ENCODE measurements at places on chromosomes 12 and 14.

DNA sequence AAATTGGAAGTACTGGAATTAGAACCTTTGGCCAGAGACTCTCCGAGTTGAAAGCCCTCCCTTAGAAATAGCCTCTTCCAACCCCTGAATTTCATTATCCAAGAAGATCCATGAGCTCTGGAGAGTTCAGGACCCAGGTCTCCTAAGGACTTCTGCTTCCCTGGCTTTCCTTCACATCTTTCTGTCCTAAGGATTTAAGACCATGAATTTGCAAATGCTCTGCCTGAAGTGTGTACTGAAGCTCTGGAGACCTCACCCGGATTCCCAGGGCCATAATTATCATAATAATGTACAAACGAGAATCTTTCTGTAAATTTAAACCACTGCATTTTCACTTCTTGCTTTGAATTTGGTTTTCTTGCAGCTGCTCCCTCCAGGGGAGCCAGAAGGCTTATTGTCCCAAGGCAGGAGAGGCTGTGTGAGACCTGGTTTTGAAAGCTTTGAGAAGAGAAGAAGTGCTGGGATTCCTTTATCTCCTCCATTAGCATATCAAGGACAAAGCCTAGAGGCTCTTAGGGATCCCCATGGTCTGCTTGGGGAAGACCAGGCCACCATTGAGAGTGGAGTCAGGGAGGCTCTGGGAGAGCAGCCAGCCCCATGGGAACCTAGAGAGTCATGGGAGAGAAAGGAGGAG, 41.1 kb downstream of the GLRX5 start:
- no peak for DNase-seq

- no peak for DNase-seq
Measured at GRCh38 chr14:90717916-90718315, 98.3 kb downstream of the TTC7B start.

DNA sequence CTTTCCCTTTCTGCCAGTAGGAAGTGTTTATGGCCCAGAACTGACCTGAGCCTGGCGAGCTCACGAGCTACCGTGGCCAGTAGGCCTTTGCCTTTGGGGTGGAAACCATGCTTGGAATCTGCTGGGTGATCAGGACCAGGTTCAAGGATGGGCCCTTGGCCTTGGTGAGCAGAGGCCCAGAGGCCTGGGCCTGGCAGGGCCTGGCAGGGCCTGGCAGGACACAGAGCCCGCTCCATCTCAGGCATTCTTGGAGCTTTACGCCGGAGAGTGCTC, 184.8 kb upstream of the RTL1 start:
- DNase-seq, result no peak

- no peak for DNase-seq
Measured at GRCh38 chr12:44223736-44224135, 387.9 kb downstream of the TMEM117 start.

DNA sequence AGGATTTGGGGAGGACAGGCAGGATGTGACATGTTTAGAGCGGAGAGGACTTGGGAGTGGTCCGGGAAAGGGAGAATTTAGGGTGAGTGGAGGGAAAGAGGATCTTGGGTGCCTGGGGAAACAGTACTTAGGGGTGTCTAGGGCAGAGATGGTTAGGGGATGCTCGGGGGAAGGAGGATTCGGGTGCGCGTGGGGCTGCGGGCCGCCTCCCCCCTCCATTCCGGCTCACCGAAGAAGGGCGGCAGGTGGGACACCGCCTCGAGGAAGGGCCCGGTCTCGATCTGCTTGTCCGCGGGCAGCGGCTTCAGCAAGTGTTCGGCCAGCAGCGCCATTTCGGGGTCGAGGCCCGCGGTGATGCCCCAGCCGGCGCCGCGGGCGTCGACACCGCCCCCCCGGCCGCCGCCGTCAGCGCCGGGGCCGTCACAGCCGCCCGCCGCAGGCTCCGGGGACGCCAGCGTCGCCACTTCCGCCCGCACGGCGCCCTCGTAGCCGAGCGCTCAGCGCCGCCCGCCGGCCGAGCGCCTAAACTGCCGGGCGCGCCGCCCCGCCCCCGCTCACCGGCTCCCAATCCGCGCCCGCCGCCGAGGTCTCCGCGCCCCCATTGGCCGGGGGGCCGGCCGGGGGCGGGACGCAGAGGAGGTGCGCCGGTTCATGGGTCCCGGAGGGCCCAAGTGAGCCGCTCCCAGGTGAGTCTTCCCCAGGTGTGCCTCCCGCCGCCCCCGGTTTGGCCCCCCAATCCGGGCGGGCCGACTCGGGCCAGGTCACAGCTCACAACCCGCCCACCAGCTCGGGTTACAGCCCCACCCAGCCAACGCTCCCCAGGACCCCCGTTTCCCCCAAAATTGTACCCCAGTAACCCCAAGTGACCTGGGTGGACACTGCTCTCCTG, at the start of gene GLTP:
Gene GLTP (minus strand): TSS at position 499 of the 889 bp plus-strand sequence. CDS start 167 bp downstream, at position 332.
- peak; percentile 14 for DNase-seq

- no peak for DNase-seq
Measured at GRCh38 chr14:51663783-51664326, 12.1 kb downstream of the FRMD6 start.

- no peak for DNase-seq
Measured at GRCh38 chr12:10632226-10632625, 18.8 kb upstream of the MAGOHB start.

GRCh38 chr12:106942775-106943174, 12.9 kb upstream of the TMEM263 start:
- DNase-seq, result no peak

DNA sequence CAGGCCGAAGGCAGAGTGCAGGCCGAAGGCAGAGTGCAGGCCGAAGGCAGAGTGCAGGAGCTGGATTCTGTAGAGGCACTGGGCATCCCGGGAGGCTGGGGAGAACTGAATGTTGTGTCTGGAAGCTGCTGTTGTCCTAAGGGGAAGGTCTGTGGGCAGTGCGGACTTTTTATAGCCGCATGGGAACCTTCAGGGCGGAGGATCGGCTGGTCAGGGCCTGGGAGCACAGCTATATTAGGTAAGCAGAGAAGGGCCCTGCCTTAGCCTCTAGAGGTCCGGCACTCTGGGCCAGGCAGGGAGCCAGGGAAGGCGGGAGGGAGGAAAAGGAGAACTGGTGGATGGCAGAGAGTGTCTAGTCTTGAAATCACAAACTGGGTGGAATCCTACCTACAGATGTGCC, 14.2 kb downstream of the CABP1 start:
- no peak for DNase-seq

DNA sequence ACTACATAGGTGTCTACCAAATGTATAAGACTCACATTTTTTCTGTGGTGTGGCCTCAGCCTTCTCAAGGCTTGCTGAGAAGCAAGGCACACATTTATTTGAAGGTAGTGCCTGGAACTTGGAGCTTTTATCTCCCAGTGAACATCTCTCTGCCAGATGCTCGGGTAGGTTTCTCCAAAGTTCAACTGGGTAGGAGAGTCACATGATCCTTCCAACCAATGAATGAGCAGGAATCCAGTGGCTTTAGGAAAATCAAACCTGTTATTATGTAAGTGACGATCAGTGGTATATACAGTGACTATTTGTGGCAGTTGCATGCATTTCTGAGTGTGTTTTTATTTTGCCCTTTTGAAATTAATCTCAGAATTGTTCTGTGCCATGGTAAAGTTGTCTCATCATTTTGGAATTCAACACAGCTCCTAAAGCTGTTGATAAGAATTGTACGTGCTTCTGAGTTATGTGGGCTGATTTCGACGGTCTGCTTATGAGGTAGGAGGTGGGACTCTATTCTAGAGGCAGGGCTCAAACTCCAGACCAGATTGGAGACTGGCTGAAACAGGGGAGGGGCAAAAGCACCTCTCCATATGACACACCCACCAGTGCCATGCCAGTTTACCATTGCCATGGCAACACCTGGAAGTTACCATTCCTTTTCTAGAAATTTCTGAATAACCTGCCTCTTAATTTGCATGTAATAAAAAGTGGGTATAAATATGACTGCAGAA, 57.6 kb downstream of the EID3 start:
- no peak for DNase-seq

DNA sequence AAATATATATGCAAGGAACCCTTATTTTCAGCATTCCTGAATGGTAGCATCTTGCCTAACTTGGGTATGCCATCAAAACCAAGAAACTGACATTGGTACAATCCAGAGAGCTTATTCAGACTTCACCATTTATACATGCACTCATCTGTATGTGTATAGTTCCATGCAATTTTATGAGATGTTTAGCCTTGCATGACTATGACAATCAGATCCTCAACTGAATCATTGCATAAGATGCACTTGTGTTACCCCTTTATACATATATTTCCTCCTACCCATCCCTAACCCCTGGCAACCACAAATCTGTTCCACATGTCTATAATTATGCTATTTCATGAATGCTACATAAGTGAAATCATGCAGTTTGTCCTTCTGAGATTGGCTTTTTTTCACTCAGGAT, 37.0 kb upstream of the PPFIBP1 start:
- DNase-seq, result no peak

GRCh38 chr12:91988086-91988923, 157.3 kb downstream of the BTG1 start:
- DNase-seq, result no peak

GRCh38 chr12:58030566-58031279, 89.4 kb downstream of the ATP23 start:
- DNase-seq, result no peak

DNA sequence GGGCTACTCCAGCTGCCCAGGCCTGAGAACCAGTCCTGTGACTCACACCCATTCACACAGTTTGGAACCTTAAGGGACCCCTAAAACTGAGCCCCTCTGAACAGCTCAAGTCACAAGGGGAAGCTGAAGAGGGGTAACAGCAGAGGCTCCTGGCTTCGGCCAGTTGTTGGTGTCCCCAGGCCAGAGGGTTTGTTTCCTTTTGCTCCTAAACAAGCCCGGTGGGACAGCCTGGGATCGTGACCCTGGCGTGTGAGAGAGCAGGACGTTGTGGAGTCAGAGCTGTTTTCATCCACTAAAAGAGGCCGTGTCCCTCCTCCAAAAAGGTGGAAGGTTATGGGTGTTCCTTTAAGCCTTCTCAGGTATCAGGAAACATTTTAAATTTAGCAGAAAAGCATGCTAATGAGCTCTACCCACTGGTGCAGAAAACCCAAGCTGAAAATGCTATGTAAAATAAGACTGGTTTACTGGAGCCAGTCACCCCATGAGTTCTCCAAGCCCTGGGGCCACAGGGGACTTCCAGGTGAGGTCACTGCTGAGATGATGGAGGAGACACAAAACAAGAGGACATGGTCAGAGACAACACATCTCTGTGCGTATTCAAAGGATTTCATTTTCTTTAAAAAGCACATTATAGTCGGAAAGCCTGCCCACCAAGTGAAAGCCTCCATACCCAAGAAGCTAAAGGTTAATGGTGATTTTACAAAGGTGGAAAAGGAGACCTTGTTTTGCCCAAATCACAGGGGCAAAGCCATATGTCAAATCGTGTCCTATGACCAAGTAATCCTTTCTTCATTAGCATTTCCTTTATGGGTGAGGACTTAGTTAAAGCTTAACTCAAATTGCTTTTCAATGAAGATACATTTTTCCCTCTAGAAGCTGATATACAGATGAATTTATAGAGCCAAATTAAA, 14.1 kb downstream of the PRKAB1 start:
- DNase-seq, result no peak

- DNase-seq, result no peak
Measured at GRCh38 chr14:52015411-52016030, 26.2 kb downstream of the RTRAF start.

- DNase-seq, result no peak
Measured at GRCh38 chr12:117438809-117439208, 77.4 kb upstream of the NOS1 start.

DNA sequence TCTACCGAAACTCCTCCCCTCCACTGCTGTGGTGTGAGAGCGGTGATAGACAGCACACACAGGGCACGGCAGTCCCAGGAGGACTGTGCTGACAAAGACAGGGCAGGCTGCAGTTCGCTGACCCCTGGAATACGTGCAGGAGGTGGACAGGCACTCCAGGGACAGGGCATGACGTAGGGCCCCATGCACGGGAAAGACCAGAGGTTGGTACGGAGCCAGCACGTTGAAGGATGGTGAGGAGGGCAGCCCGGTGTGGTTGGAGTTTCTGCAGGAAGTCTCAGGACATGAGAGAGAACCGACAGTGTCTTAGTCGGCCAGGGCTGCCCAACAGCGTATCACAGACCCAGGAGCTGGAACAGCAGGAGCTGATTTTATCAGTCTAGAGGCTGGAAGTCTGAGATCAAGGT, 254.2 kb upstream of the FKBP4 start:
- DNase-seq, result no peak

DNA sequence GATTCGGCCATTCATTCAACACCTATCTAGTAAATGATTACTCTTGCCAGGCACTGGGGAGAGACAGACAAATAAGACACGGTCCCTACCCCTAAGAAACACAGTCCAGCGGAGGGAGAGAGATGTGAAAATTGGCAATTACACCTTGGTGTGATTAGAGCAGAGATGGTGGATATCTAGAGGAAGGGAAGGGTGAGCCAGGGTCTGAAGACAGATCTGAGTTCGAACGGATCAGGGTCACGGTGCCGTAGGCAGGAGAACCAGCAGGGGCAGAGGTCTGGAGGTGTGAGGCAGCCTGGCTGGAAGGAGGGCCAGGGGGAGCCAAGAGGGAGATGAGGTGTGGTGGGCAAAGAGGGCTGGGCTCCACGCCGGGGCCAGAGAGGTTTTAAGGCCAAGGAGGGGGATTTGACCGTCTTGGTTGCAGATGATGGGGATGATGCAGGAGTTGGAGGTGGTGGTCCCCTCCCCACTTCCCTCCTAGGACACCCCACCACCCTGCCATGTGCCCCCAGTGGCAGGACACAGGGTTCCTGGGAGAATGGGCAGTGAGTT, 27.1 kb downstream of the FAM222A start:
- DNase-seq, result no peak

GRCh38 chr12:50901685-50902113, 50.6 kb upstream of the HIGD1C start:
- no peak for DNase-seq

DNA sequence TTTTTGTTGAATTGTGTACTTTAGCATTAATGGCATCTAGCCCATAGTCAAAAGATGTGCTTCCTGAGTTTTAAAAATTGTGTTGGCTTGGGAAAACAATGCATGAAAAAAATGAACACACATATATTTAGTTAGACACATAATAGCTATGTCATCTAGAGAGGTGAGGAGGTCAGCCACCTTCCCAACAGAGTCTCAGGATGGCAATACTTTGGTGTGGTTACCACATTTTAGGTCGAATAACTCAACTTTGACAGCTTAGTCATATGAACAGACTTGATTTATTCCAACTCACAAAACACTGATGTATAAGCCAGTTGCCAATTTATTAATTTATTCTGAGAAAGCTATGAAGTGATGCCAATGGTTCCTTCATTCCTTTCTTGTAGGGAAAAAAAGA, 114.0 kb downstream of the ETNK1 start:
- no peak for DNase-seq

- DNase-seq, result no peak
Measured at GRCh38 chr12:128543971-128544370, 277.0 kb downstream of the TMEM132C start.

GRCh38 chr12:66188584-66189485, at the start of gene IRAK3:
Gene IRAK3, plus strand, starts transcription at chr12:66189214. Its CDS starts 86 bp downstream, at chr12:66189300.
- DNase-seq, result no peak

Data from cortex of kidney (tissue), 1 donor.